ENCODE measurements at places on chromosomes 1 and 21.
A peak's percentile ranks its signal among the peaks of the same experiment; 100 is the strongest.

DNA sequence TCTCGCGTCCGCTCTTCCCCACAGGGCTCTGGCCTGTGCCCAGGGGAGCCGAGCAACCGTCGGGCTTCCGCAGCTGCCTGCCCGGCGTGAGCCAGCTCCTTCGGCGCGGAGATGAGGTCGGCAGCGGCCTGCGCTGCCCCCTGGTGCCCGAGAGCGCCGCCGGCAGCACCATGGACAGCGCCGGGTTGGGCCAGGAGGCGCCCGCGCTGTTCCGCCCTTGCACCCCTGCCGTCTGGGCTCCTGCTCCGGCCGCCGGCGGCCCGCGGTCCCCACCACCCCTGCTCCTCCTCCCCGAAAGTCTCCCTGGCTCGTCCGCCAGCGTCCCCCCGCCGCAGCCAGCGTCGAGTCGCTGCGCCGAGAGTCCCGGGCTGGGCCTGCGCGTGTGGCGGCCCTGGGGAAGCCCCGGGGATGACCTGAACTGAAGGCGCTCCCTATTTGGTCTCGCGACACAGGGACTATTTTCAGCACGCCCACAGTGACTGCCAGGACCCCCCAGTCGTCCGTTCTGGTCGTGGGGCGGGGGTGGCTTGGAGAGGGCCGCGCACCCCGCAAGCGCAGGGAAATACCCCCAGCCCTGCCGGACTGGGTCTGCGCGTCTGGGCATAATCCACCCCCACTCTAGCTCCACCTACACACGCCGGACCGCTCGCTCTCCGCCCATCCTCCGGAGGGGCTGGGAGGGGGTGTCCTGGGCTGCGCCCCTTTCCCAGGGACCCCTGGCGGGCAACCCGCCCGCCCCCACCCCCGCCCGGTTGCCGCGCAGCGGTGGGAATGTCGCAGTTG lies 1.3 kb downstream of the HES3 start:
- DNase-seq = peak; percentile 68

DNA sequence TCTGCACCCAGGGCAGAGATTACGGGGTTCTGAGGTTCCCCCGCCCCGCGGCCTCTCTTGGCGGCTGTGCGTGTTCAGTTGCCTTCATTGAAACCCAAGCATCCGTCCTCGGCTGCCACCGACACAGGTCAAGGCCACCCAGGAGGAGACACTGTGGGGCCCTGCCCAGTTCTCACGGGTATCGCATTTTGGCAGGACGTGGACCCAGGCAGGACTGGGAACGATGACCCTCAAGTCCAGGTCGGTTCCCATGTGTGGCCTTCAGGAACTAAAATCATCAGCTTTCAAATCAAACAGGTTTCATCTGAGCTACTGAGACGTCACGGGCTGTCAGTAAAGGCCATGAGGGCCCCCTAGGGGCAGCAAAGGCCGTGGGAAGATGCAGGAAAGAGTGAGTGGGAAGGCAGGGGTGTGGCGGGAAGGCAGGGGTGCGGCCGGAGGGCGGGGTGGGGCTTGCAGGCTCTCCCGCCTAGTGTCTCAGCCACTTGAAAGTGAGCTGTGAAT lies 7.0 kb upstream of the C1orf174 start:
- no peak for DNase-seq

DNA sequence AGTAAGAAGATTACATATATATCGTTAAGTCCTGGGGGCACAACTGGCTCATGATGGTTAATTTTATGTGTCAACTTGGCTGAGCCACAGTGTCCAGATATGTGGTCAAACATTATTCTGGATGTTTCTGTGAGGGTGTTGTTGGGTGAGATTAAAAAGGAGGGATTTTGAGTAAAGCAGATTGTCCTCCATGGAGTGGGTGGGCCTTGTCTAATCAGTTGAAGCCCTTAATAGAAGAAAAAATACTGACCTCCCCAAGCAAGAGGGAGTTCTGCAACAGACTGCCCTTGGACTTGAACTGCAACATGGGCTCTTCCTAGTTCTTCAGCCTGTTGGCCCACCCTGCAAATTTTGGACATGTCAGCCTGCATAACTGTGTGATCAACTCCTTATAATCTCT lies 311.6 kb downstream of the RPS6KC1 start:
- DNase-seq = no peak

- no peak for DNase-seq
Observed at GRCh38 chr1:208207388-208208131, 36.6 kb downstream of the PLXNA2 start.

All from stimulated activated CD8-positive, alpha-beta memory T cell treated with anti-CD3 and anti-CD28 coated beads, Interleukin-7, amount 100 ng/mL, for 1 hour (primary cell).